ENCODE measurements at places on chromosomes 11 and 22.

DNA sequence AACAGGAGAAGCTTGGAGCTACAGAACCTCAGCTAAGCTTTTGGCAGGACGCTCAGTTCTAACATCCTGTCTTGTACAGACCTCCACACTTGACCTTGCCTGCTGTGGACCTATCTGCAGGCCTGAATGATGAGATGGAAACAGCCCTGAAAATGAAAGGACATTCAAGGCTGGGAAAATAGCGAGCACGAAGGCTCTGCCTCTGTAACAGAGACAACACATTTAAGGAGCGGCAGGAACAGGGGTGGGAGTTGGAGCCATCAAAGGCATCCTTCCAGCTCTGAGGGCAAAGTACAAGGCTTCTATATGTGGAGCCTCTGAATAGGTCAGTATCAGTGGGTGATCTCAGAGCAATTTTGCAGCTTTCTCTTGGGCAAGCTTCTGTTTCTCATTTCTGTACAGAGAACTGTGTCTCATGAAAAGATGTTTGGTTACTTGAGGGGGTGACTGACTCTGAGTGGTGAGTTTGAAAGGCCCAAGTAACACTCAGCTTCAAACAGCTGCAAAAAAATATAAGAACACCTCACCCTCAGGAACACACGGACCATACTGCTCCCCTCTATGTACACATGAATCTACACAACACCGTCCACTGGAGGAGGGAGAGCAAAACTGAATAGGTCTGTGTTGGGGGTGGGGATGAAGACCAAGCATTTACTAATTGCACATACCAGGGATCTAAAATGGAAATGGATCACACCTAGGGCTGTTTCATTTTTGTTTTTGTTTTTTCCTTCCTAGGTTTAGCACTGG is 101.6 kb downstream of the CCDC81 start:
- no peak for DNase-seq

DNA sequence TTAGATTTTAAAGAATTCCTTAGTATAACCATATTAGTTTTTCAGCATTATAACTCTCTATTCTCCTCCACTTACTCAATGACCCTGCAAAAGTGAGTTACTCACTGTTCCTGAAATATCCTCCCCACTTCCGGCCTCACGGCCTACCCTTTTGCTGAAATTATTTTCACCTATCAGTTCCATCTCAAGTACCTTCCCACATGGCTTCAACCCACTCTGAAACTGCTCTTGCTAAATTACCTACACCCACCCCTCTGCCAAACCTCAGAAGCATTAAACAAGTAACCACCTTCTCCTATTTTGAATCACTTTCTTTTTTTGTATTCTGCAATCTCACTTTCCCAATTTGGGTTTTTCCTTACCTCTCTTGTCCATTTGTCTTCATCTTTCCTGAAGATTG is 37.7 kb downstream of the OR5P2 start:
- no peak for DNase-seq

DNA sequence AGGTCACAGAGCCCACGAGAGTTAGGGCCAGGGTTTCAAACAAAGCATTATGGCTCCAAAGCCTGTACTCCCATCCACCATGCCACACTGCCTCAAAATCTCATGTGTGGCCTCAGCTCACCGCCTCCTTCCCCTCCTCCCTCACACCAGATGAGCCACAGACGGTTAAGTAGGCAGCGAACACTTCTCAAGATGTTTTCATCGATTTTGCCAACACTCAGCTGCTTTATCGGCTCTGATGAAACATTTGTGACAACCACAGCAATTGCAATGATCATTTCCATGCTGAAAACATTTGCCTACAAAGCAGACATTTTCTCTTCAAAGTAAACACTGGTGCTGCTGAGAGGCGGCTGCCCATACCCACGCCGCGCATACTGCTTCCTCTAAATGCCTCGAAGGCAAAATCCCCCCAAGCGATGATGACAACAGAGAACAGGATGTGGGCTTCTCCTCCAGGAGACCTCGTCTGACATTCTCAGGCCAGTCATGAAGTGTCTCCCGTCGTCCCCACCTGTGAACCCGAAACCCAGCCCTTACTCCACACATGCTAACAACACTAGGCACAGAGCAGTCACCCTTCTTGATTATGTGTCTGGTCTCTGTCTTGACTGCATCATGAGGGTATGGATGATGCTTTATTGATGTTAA is 599.2 kb downstream of the SOX6 start:
- no peak for DNase-seq

- DNase-seq = no peak
Observed at GRCh38 chr11:3665336-3666022, 5.7 kb downstream of the CHRNA10 start.

DNA sequence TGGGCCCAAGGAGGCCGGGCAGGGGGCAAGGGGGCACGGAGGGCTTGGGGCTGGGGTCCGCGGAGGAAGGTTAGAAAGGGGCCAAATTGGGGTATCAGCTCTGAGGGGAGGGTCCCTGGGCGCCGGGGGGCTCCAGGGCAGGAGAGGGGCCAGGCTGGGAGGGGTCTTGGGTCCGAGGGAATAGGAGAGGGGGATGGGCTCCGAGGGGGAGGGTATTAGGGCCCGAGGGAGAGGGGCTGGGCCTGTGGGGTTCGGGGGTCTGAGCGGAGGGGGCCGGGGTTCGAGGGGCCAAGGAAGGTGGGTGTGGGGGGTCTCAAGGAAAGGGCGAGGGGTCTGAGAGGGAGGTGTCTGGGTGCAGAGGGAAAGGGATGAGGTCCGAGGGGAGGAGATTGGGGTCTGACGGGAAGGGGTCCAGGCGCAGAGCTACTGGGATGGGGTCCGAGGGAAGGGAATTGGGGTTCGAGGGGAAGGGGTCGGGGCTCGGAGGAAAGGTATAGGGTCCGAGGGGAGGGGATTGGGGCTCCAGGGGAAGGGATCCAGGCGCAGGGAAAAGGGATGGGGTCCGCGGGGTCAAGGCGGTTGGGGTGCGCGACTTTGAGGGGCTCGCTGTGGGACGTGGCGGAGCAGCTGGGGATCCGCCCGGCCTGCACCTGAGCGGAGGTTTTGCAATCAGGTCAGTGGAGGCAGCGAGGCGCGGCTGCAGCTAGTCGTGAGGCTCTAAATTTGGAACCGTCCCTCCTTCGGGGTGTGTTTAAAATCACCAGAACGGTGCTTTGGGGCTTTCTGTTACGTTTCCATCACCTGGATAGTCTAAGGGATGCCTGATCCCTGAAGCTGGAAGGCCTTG is 728 bp downstream of the CTTN start:
- no peak for DNase-seq

Data from Right ventricle myocardium inferior (tissue), 1 donor.